ENCODE measurements at places on chromosomes 5 and 9.

GRCh38 chr9:112751056-112751795 lies 666 bp downstream of the SNX30 start:
- no peak for DNase-seq

GRCh38 chr5:19104948-19105347 lies 883.1 kb downstream of the CDH18 start:
- DNase-seq, result no peak

DNA sequence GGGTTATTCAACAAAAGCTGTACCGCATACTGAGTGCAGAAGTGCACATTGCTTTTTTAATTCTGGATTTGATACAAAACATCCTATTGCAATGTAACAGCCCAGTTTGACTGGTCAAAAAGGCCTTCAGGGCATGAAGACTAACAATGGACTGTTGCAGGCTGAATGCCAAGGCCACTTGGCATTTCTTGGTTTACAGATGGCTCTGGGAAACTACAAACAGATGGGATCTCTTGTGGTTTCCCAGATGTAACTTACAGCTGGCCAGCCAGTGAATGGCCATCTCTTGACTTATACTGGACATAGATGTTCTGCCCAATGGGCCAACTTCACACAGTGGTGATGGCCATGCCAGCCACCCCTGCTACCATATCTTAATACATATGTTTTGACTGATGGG lies 36.8 kb downstream of the UGT3A2 start:
- DNase-seq, result no peak

DNA sequence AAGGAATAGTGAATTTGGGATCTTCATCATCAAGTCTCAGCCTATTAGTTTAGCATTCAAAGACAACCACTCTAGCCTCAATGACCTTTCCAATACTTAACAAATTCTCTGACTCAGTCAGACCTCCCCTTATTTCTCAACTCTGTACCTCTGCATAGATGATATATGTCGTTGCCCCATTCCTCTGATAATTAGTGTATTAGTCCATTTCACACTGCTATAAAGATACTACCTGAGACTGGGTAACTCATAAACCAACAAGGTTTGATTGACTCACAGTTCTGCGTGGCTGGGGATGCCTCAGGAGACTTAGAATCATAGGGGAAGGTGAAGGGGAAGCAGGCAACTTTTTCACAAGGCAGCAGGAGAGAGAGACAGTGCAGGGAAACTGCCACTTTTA lies 8.9 kb downstream of the MRPL22 start:
- no peak for DNase-seq

GRCh38 chr9:90165281-90165680 lies 477.3 kb downstream of the DIRAS2 start:
- DNase-seq, result no peak

DNA sequence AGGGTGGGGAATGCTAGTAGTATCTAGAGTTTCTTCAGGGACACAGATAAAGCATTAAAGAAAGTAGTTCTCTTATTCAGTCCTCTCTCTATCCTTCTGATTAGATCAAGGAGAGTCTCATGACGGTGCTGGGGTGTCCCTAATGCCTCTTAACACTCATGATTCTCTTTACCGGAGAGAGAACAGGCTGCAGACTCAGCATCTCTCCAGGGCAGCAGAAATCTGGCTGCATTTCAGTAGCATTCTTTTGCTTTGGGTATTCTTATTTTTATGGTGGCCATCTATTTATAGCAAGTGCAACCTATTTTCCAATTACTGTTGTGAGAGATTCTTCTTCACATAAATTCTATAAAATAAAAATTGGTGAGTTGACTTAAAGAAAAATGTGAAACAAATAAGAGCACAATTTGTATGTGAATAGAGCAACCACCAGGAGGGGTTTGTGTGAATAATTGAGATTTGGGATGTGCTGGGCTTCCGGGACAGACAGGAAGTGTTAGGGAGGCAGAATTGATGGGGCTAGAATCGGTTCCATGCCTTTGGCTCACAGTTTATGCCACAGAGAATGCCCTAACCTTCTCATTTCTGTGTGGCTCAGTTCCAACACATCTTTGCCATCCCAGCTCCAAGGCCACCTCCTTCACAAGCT lies 23.8 kb upstream of the BOD1 start:
- DNase-seq, result no peak

- DNase-seq, result no peak
Measured at GRCh38 chr5:172044631-172045314, 38.3 kb upstream of the FBXW11 start.

DNA sequence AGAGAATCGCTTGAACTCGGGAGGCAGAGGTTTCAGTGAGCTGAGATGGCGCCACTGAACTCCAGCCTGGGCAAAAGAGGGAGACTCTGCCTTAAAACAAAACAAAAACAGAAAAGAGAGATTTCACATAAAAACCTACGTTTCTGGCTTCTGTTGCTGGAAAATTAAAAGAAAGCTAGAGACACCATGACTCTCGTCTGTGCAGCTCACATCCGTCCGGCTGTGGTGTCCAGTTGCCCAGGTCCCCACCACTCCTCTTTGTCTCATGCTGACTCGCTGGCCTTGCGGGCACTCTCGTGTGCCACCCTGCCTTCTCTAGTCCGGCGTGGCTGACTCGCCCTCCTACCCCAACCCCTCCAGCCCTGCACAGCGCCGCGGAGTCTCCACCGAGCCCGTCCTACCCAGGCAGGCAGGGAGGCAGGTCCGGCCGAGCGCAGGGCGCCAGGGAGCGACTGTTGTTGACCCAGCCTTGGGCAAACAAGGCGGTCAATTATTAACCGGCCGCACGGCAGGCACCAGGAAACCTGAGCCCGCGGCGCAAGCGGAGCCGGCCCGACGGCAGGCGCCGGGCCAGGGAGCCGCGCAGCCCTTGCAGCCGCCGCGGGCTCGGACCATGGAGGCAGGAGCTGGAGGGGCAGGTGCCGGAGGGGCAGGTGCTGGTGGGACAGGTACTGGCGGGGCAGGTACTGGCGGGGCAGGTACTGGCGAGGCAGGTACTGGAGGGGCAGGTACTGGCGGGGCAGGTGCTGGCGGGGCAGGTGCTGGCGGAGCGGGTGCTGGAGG lies at the start of gene PRRT1B:
Gene PRRT1B (plus strand): TSS at position 521 of the 783 bp plus-strand sequence. CDS start 93 bp downstream, at position 614.
- DNase-seq, result peak; percentile 69

GRCh38 chr9:126373241-126373640 lies 46.6 kb downstream of the MVB12B start:
- DNase-seq, result no peak

- no peak for DNase-seq
Measured at GRCh38 chr5:10729320-10730042, 31.6 kb downstream of the DAP start.

- no peak for DNase-seq
Measured at GRCh38 chr9:115466756-115467155, 348.8 kb upstream of the TNC start.

GRCh38 chr9:108784998-108785397 lies 70.8 kb downstream of the ACTL7B start:
- DNase-seq, result no peak

DNA sequence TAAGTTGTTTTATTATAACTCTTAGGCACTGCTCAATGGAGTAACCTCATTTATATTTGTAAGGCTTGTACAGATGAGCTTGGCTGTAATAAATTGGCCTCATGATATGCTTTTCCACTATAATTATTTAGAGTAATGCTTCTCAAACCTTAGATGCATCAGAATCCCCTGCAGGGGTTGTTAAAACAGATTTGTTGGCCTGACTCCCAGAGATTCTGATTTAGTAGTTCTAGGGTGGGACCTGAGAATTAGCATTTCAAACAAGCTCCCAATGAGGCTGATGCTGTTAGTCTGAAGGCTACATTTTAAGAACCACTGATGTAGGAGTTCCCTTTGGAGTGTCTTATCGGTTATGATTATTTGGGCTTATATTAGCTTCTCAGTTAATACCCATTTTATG lies 38.2 kb upstream of the ARSB start:
- DNase-seq, result no peak

DNA sequence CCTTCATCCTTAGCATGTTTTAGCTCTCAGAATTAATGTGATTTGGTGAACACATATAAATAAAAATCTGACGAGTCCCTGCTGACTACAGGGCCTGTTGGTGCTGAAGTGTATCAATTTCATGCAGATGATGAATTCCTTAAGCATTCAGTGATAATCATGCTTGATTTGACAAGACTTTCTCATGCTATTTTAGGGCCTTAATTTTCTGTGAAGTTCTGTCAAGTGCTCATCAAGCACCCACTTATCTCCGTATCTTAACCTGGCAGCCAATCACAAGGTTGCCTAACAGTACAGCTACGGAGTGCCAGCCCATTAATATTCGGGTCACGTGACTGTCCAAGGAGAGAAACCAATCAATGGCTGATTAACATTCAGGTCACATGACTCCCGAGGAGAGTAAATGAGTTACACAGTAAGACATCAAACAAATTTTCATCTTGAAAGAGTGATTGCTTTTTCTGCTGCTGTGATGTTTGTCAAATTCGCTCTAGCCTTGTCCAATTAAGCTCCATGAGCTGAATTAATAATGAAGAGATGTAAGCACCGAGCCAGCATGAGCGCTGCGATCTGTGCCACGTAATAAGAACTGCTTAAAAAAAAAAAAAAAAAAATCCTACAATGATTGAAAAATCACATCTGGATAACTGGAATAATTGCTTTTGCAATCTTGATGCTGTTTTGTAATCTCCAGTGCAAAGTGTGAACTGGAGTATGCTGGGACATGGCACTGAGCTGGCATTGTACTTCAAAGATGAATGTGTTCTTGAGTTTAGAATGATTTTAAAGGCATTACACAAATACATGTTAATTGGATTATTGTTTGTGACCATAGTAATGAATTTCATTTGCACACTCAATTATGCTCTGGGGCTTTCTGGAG lies 104.3 kb upstream of the SPATA31D4 start:
- DNase-seq, result no peak

GRCh38 chr5:135547590-135548254 lies 12.0 kb upstream of the NEUROG1 start:
- no peak for DNase-seq

- no peak for DNase-seq
Measured at GRCh38 chr5:95809414-95809960, 13.0 kb downstream of the GLRX start.

DNA sequence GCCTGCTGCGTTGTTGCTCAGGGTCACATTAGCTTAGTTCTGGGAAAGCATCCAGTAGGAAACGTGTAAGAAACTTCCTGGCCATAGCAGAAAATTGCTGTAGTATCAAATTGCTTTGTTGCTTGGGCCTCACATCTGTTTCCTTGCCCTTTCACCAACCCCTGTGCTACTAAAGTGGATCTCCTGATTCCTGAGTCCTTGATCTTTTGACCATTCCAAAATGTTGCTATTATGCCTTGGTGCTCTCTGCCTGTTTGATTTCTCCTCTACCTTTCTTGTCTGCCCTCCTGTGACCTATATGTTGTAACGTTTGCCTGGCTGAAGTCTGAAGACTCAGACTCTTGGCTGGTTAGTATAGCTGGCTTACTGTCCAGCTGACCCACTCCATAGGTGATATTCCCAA lies 350.5 kb downstream of the ADGRV1 start:
- no peak for DNase-seq

DNA sequence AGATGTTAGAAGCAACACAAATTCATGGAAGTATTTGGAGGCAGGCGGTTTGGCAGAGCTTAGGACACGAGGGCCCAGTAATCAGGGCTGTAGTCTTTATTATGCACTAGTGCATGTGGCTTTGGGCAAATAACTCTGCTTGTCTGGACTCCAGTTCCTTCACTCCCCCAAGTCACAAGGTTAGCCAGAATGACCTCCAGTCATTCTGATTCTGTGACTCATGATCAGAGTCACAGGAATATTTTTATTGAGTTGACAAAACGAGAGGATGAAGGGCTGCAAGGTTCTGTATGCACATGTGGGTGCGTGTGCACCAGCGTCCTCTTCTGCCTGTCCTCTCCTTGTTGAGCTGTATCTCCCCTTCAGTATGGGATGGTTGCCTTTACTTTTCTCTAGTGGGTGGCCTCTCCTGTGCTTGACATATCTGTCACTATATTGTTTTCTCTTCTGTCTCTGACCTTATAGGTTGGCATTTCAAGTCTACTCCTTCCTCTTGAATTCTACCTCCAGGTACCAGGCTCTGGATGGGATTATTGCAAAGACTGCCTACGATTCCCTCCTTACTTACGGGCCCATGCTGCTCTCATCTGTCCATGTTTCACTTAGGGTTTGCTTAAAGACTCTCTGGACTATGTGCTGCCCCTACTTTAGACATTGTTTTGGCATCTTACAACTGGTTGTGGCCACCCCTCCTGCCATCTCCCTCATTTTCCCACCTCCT lies 94.6 kb downstream of the KDM4C start:
- DNase-seq, result no peak

GRCh38 chr9:38127271-38127839 lies 58.3 kb upstream of the SHB start:
- no peak for DNase-seq

DNA sequence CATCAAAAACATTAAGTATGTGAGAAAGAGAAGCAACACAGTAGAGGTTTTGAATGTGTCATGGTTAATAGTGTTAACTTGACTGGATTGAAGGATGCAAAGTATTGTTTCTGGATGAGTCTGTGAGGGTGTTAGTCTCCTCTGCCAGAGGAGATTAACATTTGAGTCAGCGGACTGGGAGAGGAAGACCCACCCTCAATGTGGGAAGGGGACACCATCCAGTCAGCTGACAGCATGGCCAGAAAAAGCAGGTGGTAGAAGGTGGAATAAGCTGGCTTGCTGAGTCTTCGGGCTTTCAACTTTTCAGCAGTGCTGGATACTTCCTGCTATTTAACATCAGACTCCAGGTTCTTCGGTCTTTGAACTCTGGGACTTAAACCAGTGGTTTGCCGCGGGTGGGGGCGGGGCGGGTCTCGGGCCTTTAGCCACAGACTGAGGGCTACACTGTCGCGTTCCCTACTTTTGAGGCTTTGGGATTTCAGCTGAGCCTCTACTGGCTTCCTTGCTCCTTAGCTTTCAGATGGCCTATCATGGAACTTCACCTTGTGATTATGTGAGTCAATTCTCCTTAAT lies 309.9 kb upstream of the ST8SIA4 start:
- DNase-seq, result no peak

GRCh38 chr5:135062216-135063055 lies 28.4 kb upstream of the PITX1 start:
- no peak for DNase-seq

DNA sequence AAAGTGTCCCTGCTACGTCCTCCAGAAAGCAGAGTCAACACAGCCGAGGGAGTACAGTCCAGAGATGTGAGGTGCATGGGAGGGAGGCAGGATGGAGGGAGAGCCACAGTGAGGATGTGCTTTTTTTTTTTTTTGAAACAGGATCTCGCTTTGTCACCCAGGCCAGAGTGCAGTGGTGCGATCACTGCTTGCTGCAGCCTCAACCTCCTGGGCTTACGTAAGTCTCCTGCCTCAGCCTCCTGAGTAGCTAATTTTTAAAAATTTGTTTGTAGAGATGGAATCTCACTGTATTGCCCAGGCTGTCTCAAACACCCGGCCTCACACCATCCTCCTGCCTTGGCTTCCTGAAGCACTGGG lies 33.2 kb upstream of the ALDH1B1 start:
- no peak for DNase-seq

- no peak for DNase-seq
Measured at GRCh38 chr5:1780614-1780930, 19.1 kb downstream of the MRPL36 start.

GRCh38 chr9:123883634-123884033 lies 46.3 kb downstream of the DENND1A start:
- no peak for DNase-seq

GRCh38 chr5:139915834-139916233 lies 120.2 kb downstream of the PSD2 start:
- DNase-seq, result no peak

- DNase-seq, result no peak
Measured at GRCh38 chr9:121778252-121779225, 127.1 kb downstream of the DAB2IP start.

Measured in left renal cortex interstitium (tissue), 4 donors.